Central memory CD8-positive, alpha-beta T cell (primary cell): ENCODE measurements at places on chromosomes 11 and 22.

GRCh38 chr11:19816817-19817216 is 104.2 kb downstream of the NAV2 start:
- no peak for DNase-seq

GRCh38 chr11:27475622-27476021 is 3.0 kb upstream of the LGR4 start:
- no peak for DNase-seq

- no peak for DNase-seq
Observed at GRCh38 chr11:1307163-1307870, 2.1 kb downstream of the TOLLIP start.

GRCh38 chr11:47325271-47326041 is 27.0 kb downstream of the MYBPC3 start:
- no peak for DNase-seq

DNA sequence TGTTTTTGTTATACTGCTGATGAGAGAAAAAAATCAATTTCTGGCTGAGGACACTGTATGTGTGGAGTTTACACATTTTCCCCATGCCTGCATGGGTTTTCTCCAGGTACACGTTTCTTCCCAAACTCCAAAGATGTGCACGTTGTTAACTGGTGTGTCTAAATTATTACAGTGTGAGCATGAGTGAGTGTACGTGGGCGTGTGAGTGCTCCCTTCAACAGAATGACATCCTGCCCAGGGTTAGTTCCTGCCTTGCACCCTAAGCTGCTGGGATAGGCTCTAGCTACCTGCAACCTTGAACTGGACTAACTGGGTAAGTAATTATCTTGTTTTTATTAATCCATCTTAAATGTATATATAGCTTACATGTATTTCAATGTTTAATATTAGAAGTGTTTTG is 5.5 kb downstream of the NPAT start:
- DNase-seq = no peak

DNA sequence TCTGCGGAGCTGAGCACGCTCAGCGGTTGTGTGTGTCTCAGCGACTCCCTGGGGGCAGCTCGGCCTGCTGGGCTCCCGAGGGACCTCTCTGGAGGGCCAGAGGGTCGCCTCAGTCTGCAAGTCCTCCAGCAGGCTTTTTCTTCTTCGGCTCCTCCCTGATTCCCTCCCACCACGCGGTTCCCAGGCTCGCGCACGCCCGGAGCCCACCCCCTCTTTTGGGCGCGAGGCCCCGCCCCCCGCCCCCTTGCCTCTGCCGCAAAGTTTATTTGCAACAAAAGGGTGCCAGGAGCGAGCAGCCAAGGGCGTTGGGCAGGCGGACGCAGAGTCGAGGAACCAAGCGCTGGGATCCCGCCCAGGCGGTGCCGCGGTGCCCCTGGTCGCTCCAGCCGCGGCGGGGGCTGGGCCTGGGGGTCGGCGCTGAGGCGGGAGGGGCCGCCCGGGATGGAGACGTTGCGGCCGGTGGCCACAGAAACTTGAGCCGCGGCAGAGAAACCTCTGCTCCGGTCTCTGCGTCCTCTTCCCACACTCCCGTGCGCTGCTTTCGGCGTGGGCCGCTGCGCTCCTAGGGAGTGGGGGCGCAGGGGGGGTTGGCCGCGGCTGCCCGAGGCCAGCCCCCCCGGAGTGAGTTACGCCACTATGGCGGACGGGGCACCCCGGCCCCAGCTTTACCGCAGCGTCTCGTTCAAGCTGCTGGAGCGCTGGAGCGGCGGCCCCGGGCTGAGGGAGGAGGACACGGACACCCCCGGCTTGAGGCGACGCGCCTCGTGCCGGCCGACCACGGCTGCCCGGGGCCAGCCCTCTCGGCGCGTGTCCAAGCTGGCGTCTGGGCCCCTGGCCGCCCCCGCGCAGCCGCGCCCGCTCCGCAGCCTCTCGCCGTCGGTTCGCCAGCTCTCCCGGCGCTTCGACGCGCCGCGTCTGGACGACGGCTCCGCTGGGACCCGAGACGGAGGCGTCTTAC is at the start of gene ARHGEF17:
Gene ARHGEF17 (plus strand): TSS at position 274 of the 958 bp plus-strand sequence. CDS start 363 bp downstream, at position 637.
- no peak for DNase-seq

DNA sequence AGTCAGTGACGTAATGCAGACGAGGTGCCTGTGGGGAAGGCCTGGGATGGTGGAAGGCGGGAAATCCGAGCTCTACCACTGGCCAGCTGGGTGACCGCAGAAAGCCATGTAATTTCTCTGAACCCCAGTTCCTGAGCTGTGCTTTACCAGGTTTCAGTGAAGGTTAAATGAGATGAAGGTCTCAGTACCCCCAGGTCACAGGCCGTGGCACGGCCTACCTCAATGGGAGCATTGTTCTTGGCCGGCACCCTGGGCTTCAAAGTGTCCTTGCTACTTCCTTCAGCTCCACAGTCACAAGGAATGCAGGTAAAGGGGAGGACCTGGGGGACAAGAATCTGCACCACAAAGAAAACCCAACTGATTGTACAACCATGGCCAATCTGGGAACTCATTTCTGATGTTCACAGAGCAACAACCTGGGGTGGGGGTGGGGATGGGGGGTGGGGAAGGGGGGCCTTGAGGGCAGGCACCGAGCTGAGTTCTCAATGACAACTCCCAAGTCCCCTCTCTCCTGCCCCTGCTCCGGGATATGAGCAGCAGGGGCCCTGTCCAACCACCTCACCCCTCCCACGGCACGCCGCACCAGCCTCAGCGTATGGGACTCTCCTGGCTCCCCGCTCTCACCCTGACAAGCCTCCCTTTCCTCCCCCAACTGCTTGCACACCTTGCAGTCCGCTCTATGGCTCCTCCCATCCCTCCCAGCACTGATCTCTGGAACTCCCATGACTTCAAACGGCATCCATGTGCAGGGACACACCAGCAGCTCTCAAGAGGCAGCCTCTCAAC is 59.1 kb upstream of the ARFGAP3 start:
- DNase-seq = no peak

- DNase-seq = no peak
Observed at GRCh38 chr11:94910779-94911178, 62.6 kb downstream of the CWC15 start.

GRCh38 chr22:48886604-48887393 is 940.9 kb downstream of the BRD1 start:
- no peak for DNase-seq

GRCh38 chr11:96340555-96340885 is 2.5 kb downstream of the MAML2 start:
- no peak for DNase-seq

GRCh38 chr11:35111161-35112055 is 27.6 kb upstream of the CD44 start:
- no peak for DNase-seq

GRCh38 chr11:1302461-1303125 is 6.8 kb downstream of the TOLLIP start:
- no peak for DNase-seq

DNA sequence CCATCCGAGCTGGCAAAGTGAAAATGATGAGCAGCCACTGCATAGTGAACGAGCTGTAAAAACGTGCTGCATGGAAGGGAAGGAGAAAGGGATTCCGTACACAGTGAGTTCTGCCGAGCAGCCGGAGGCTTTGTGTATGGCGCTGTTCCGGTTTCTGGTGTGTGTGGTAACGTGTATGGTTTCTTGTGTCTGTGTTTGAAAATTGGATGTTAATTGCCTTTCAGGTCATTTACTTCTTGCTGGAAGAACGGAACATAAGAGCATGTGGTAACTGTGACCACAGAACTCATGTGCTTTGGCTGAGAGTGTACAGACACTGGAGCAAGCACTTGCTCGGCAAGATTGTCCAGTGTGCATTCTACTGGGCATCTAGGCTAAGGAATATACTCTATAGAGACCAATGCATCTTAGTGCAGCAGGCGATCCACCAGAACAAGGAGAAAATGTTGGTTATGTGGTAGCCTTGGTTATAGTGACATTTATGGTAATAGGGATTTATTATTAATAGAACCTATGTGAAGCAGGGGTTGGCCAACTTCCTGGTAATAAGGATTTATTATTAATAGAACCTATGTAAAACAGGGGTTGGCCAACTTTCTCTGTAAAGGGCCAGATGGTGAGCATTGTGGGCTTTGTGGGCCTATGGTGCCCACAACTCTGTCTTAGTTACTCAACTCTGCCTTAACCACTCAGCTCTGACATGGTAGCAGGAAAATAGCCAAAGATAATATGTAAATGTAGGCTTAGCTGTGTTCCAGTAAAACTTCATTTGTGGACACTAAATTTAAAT is 49.2 kb downstream of the GRAMD1B start:
- DNase-seq = no peak

- no peak for DNase-seq
Observed at GRCh38 chr11:134522782-134523570, 110.9 kb upstream of the B3GAT1 start.
